AG09309 (cell line): ENCODE measurements at places on chromosomes 1 and 21.

GRCh38 chr1:29120947-29121485 is 2.7 kb downstream of the TMEM200B start:
- no peak for DNase-seq

GRCh38 chr1:67226688-67227087 is 60.4 kb downstream of the IL23R start:
- DNase-seq, result no peak

DNA sequence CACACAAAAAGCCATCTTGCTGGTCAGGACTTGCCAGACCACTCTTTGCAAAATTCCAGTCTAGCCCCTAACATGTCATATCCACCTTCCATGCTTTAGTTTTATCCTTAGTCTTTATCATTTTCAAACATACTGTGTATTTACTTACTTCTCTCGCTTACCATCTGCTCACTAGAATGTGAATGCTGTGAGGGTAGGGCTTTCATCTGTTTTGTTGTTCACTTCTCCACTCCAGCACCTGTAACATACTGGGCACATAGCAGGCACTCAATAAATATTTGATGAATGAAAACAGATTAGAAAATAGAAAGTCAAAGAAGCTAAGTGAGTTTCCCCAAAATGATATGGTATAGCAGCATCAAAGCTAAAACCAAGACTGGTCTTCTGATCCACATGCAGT is 79.9 kb downstream of the OLFML2B start:
- DNase-seq, result no peak

DNA sequence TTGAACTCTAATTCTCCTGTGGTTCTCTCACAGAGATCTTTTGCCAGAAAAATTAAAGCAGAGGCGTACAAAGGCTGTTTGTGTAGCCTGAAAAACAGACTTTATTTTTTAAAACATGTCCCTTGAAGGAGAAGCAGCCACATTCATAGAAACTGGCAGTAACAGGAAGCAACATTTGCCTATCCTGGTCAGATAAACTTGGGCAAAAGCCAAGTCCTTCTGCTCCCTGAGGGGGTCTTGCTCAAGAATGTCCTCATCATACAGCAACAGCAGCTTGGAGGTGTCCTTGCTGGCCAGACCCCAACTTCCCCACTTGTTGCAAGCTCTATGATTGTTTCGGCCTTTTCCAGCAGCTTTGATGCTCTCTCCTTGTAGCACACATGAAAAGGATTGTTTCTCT is 36.3 kb downstream of the MSTO1 start:
- DNase-seq, result no peak

GRCh38 chr1:245770156-245770555 is 615.4 kb downstream of the KIF26B start:
- DNase-seq, result no peak

- no peak for DNase-seq
These were observed 975.0 kb upstream of the NCAM2 start for GRCh38 chr21:20023193-20023592.

DNA sequence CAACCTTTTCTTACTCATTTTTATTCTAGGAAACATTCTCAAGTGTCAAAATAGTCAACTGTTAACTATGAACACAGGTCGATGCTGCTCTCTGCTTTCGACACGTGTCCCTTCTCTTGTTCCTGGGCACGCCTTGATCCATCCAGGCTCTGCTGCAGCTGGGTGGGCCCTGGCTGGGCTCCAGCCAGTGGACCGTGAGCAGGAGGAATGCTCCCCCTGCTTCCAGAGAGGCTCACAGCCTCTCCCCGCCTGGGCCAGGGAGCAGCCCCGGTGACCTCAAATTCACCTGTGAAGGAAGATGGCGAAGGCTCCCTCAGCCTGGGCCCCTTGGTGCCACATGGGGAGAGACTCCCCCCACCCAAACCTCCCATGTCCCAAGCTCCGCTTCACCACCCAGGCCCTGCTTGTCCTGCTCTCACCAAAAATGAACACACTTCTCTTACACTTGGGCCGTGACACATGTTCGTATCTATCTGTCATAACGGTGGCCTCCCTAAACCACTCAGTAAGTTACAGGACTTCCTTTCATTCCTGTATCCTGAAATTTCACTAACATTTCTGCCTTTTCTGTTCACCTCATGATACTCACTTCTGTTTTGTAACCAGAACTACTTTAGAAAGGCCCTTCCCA is 24.6 kb upstream of the ADARB1 start:
- DNase-seq, result no peak

DNA sequence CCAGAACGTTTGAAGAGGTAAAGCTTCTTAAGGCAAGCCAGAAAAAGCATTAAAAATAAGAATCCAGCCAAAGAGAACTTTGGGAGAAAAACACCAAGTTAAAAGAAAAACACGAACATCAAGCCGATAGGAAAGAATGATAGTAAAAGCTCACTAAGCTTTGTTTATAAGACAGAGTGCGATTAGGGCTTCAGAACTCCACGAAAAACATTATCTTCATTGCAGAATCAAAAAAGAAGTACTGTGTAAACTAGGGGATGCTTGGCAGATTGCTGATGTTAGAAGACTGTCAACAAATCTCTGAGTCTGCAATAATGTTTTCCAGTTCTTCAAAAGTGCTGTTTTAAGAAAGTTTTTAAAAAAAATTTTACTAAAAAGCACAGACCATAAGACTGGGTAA is 30.2 kb downstream of the ADAMTS5 start:
- DNase-seq, result no peak

DNA sequence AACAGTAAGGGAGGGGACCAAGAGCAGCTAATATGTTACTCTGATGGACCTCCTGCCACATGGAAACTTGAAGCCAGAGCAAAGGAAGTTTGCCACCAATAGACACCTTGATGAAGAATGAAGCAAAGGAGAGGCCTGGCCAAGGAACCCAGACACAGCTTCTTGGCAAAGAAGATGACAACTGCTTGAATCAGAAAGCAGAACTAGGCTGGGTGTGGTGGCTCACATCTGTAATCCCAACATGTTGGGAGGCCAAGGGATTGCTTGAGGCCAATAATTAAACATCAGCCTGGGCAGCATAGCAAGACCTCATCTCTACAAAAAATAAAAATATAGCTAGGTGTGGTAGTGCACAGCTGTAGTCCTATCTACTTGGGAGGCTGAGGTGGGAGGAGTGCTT is 31.7 kb upstream of the CAPZB start:
- no peak for DNase-seq

DNA sequence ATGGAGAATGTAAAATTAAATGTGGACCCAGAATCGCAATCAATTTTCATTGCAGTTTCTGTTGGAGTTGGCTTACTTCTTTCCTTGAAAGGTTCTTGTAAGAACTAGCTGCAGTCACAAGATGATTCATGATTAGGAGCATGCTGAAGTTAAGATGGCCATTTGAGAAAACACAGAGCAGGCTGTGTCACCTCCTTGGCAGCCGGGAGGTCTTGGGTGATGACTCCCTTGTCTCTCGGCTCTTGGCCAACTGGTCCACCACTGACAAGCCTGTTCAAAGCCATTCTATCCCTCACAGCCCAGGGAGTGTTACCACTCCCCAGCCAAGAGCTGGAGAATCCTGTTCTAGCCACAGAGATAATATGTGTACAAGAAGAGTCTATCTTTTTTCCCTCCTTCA is 40.6 kb downstream of the OPTC start:
- peak; percentile 74 for DNase-seq

DNA sequence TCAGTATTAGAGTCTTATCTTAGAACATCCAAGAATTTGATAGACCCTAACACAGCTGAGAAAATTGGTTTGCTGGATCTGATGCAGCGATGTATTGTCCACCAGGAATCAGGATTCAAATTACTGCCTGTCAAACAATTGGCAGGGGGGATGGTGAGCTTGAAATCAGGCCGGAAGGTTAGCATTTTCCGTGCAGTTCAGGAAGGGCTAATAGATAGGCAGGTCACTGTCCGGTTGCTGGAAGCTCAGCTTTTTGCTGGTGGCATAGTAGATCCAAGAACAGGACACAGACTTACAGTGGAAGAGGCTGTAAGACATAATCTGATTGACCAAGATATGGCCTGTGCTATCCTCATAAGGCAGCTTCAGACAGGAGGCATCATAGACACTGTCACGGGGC is 127.2 kb downstream of the MACF1 start:
- no peak for DNase-seq

DNA sequence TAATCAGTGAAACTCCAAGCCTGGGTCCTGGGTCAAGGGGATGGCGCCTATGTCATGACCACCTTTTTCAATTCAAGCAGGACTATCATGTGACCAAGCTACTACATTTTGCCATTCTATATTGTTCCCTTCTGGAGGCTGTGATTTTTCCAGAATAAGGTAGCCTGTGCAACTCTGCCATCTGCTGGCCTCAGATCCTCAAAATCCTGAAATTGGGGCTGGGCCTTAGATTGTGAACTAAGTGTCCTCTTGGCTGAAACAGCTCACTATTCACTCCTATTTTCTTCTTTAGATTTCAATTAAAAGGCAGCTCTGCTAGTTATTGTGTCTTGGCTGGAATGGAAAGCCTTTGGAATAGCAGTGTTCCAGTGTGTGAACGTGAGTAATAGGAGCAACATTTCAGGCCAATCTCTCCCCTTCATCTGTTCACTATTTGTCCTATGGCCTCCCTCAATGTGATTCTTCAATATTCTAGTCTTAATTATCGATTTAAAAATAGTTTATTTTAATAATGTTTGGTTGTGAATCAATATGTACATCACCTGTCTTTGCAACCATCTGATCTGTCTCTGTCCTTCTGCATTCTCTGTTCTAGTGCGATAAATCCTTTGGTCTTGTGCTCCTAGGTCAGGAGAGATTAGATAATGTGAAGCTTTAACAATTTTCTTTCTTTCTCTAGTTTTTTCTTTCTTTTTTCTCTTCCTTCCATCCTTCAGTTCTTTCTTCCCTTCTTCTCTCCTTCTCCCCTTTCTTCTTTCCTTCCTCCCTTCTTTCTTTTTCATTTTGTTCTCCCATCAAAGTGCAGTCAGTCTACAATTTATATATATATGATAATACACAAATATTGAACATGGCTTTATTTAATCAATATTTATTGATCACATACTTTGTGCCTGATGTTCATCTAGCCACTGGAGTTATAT is 69.8 kb downstream of the CR1 start:
- no peak for DNase-seq

GRCh38 chr1:165610866-165611265 is 20.2 kb upstream of the MGST3 start:
- no peak for DNase-seq

DNA sequence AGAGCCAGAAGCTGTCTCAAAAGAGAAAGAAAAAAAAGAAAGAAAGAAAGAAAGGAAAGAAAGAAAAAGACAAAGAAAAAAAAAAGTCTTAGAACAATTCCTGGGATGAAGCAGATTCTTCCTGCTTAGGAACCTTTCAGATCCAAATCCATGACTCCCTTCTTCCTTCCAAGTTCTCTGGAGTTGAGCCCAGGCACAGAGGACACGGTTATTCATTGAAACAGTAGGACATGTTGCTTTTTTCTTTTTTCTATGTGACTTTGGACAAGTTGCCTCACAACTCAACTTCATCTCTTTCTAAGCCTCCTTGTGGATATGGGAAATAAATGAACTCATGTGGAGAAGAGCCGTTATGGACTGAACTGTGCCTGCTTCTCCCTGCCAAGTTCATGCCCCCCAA is 14.7 kb upstream of the TNFRSF8 start:
- no peak for DNase-seq

DNA sequence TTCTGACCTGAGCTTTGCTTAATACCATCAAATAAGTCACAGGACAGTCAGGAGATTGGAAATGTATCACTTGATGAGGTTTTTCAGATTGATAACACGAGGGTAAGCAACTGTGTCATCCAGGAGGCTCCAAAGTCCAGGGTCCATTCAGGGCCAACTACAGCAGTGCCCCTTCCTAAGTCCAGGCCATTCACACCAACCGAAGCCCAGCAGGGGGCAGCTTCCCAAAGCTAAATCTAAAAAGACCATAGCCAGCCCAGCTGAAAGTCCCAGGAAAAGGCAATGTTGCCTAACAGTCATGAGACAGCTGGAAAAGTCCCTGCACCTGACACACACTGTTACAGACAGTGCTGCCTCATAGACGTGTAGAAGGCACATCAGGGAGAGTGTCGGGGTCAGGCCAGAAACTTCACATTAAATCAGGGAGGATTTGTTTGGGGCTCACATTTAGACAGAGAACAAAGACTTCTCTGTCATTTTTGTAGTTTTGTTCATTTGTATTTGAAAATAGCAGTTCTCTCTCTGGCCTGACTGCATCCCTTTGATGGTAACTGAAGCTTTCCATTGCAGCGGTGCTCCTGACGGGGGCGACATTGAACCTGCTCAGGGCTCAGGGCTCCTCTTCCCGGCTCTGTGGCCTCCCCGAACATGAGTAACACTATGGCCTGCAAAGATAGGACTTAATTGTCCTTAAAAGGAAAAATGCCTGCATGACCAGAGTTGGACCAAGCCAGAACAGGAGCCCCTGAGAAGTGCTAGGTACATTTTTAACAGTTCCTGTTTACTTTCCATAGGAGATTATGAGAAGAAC is 200.4 kb downstream of the NRIP1 start:
- DNase-seq, result peak; percentile 46

DNA sequence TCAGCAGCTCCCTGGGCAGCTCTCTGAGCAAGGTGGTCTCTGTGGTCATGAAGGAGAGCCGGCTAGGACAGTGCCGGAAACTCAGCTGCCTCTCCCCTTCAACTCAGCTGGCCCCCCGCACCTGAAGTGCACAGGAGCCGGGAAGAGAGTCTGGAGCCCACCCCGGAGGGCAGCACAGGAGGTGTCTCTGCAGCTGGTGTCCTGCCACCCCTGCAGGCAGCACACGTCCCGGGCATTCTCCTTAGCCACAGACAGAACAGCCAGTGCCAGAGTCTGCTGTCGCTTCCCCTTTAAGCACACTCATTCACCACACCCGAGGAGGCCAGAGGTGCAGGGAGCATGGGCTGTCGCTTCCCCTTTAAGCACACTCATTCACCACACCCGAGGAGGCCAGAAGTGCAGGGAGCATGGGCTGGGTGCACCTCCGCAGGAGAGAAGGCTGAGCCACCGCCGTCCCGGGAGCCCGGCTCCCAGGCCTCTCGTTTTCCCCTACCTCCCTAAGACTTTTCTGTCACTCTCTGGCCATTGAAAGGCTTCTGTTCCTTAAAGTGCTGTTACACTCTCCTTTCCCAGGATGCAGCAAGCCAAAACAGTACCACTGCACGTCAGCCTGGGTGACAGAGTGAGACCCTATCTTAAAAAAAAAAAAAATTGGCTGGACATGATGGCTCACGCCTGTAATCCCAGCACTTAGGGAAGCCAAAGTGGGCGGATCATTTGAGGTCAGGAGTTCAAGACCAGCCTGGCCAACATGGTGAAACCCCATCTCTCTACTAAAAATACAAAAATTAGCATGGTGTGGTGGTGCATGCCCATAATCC is 16.9 kb upstream of the SAMD11 start:
- DNase-seq, result no peak

- DNase-seq, result no peak
These were observed 48.4 kb downstream of the TRMT1L start for GRCh38 chr1:185108321-185108720.

GRCh38 chr1:93729502-93729901 is 47.9 kb upstream of the BCAR3 start:
- DNase-seq, result no peak

- DNase-seq, result no peak
These were observed 49.4 kb upstream of the BOLA1 start for GRCh38 chr1:149849947-149850360.
